ENCODE measurements at places on chromosomes 2 and 18.

DNA sequence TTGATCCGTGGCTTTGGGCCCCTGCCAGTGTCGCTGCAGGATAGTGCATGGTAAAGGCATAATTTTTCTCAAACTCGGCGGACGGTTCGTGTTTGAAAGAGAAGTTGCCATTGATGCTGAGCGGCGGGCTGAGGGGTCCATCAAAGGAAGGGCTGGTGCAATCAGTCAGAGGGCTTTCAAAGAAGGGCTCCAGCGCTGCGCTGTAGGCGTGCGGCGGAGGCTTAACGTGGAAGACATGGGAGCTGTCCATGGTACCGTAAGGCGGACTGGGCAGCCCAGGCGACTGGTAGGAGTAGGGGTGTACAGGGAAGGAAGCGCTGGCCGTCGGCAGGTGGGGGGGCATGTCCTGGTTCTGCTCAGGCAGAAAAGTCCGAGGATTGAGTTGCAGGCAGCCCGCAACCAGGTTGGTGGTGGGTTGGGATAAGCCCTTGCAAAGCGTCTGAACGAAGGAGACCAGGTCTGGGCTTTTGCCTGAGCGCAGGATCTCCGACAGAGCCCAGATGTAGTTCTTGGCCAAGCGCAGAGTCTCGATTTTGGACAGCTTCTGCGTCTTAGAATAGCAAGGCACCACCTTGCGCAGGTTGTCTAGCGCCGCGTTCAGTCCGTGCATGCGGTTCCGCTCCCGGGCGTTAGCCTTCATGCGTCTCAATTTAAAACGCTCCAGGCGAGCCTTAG, 2.3 kb downstream of the NEUROD1 start:
- peak; percentile 72 for DNase-seq

DNA sequence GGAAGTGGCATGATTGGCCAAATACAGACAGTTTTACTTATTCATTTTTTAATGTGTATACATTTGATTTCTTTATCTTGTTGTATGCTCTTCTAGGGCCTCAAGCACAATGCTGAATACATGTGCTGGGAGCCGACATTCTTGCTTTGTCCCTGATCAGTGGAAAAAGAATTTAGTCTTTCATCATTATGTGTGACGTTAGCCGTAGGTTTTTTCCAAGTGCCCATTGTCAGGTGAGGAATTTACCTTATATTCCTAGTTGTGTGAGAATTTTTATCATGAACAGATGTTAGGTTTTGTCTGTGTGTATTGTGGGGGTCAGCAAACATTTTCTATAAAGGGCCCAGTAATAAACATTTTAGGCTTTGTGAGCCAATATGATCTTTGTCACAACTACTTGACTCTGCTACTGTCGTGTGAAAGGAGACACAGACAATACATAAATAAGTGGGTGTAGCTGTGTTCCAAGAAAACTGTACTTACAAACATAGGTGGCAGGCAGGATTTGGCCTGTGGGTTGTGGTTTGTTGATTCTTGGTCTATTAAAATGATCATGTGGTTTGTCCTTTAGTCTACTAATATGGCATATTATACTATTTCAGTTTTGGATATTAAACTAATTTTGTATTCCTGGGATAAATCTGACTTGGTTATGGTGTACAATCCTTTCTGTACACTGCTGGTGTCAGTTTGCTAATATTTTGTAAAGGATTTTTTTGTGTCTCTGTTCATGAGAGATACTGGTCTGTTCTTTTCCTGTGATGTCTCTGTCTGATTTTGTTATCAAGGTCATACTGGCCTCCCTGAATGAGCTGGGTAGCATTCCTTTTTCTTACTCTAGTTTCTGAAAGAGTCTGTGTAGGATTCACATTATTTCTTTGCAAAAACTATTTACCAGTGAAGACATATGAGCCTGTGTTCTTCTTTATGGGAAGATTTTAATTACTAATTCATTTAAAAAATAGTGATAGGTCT, 132.2 kb upstream of the SMAD7 start:
- DNase-seq, result no peak

GRCh38 chr18:44996261-44996660, 315.6 kb downstream of the SETBP1 start:
- no peak for DNase-seq

GRCh38 chr2:54770676-54771075, 47.2 kb downstream of the EML6 start:
- DNase-seq, result no peak

GRCh38 chr2:160934991-160935390, 225.2 kb upstream of the TANK start:
- no peak for DNase-seq

GRCh38 chr2:28624436-28624792, 127.2 kb upstream of the PPP1CB start:
- no peak for DNase-seq

GRCh38 chr2:241867776-241868420, 1.6 kb upstream of the RTP5 start:
- DNase-seq, result no peak

- no peak for DNase-seq
These were observed 1.8 kb downstream of the PKP4 start for GRCh38 chr2:158458617-158458920.

- DNase-seq, result peak; percentile 31
These were observed 205.9 kb upstream of the STK17B start for GRCh38 chr2:196376984-196377877.

- no peak for DNase-seq
These were observed 4.3 kb downstream of the TSHZ1 start for GRCh38 chr18:75214766-75215510.

DNA sequence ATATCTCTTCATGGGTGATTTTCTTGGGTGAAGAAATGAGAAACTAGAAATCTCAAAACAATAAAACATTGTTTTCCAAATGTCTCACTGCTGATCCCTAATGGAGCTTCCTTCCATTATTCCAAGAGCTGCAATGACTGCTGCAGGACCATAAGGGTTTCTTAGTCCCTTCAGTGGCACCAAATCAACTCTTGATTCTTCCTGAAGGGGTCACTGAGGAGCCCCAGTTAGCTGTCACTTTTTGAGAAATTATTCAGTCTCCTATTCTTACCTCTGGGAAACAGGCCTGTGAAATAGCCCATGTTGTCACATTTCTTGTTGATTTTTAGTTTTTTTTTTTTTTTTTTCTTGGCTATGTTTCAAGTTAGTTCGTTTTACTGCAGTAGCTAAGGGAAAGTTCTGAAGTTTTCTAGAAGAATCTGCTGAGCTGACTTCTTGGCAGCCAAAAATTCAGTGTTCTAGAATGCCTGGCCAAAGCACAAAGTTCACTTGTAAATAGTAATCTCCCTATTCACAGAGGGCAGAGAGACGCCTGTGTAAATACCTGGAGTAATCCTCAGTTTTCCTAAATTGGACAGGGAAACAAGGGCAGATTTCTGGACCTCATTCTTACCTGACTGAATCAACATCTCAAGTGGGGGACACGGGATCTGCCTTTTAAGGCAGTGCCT, 480.0 kb downstream of the RIT2 start:
- no peak for DNase-seq

DNA sequence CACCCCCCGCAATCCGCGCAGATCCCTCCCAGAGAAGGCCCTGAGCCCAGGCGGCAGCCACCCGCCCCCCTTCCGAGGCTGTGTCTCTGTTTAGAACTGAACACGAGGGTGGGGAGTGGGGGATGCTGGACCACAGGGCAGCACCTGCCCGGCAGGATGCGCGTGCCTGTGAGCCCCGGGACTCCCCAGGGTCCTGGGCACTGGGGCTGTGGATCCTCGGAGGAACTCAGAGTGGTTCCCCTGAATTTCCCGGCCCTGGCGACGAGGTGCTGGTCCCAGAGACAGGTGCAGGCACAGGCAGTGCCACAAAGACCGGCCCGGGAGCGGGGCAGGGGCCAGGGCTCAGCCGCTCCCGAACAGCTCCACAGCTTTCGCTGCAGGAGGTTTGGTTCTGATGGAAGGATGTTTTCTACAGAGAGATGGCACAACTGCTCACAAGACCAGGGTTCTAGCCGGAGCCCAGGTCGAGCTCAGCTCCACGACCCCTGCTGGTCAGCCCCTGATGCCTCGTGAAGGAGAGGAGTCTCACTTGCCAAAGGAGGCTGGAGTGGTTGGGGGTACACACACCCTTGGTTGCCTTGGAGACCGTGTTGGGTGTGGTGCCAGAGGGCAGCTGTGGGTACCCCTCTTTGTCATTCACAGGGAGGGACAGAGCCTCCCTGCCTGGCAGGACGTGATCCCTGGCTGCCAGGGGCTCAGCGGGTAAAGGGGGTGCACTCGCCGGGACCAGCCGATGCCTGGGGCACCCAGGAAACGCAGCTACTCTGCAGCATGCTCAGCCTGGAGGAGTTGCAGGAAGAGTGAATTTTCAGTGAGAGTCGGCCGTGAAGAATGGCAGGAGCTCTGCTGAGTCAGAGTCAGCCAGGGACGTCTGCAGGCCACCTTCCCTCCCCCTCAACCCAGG, 4.4 kb upstream of the NEU4 start:
- DNase-seq, result peak; percentile 5

DNA sequence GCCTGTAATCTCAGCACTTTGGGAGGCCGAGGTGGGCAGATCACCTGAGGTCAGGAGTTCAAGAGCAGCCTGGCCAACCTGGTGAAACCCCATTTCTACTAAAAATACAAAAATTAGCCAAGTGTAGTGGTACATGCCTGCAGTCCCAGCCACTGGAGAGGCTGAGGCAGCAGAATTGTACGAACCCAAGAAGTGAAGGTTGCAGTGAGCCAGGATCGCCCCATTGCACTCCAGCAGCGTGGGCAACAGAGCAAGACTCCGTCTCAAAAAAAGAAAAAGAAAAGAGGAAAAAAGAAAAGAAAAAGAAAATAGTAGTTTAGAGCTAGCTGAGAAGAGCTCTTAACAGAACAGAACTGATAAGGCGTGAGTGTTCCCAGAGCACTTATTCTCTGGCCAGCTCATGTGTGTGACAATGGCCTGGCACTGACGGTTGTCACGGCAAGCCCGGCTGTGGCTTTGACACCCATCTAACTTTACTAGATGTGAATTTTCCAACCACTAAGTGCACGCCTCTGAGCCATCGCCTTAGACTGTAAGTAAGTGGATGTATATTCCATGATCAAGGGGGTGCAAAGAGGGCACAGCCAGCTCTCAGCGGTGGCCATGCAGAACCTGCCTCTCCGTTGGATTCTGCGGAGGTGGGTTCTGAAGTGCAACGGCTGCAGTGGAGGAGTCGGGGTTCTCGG, 80.0 kb downstream of the ZNF516 start:
- DNase-seq, result no peak

GRCh38 chr2:18752667-18753422, 163.5 kb upstream of the NT5C1B start:
- peak; percentile 4 for DNase-seq

DNA sequence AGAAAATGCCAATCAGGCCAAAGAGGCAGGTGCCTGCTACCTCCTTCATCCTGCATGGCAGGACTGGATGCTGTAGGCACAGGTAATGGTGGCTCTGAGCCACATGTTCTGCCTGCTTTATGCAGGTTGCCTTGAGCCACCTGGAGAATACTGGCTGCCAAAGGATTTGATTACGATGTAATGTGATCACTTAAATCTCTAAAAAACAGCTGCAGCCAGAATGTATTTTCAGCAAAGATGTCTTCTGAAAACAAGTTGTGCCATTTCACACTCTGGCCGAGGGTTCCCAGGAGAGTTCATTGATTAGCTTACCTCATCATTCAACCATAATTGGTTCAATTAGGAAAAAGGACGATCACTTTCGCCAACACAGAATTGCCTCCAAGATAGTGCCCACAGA, 17.9 kb upstream of the MSGN1 start:
- DNase-seq, result no peak

DNA sequence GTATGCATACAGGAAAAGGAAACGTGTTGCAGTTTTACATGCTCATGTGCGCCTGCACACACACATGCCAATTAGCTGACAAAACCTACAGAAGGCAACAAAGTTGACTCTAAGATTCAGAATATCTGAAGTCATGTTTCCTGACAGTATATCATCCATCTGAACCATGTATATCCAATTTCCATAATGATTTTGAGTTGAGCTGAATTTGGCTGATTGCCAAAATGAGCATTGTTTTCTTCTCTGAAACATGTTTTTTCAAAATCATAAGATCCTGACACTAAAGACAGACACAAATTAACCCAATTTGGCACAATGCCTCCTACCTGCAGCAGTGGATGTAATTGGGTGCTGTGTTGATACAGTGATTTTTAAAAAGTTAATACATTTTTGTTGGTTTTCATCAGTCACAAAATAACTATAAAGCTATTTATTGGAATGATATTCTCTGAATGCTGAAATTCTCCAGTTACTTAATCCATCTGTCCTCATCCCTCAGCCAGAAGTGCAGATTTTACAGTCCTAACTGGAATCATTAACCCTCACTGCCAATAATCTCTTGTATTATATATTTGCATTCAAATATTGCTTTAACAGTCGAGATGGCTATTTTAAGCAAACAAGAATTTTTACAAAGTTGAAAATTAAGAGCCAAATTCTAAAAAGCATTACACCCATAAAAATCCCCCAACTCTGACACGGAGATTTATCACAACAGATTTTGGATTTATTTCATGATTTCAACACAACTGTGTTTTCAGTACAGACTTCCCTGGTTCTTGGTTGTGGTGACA, 161.7 kb upstream of the LMAN1 start:
- DNase-seq, result no peak

DNA sequence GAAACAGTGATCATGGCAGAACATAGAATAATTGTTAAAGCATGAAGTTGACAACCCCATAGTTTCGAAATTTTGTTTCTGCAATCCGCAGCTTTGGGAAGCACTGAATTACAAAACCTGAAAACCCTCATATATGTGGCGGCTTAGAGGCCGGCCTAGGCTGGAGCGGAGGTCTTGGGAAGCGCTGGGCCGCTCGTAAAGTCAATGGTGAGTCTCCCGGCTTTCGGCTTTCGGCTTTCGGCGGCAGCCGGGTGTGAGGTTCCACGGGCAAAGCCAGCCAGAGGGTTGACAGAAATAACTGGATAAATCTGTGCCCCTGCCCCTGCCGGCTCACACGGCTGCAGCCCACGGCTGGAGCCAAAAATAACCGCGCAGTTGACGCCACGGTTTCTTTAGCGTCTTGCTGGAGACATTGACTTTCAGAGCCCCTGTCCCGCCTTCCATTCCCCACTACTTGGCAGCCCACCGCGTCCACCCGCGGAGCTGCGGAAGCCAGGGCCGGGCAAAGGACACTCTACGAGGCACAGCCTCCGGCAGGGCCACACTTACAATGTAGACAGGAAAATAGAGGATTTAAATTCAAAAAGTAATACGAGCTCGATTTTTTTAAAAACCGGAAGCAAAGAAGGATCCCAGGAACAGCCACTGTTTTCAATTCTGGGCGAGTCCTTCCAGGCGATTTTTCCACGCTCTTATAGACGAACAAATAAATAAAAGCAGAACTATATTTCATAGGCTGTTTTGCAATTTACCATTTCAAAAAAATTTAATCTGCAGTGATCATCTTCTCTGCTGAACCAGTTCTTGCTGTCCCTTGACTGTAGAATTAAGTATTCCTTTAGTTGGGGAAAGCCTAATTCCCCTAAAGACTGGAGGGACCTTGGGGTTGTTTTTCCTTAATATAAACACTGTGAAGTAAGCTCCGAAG, 28.3 kb upstream of the ATP6V1B1 start:
- no peak for DNase-seq
